Daoy (cell line): ENCODE measurements at places on chromosomes 4 and X.

- DNase-seq: no peak
These were observed 20.7 kb downstream of the HAND2 start for GRCh38 chr4:173509036-173510001.

DNA sequence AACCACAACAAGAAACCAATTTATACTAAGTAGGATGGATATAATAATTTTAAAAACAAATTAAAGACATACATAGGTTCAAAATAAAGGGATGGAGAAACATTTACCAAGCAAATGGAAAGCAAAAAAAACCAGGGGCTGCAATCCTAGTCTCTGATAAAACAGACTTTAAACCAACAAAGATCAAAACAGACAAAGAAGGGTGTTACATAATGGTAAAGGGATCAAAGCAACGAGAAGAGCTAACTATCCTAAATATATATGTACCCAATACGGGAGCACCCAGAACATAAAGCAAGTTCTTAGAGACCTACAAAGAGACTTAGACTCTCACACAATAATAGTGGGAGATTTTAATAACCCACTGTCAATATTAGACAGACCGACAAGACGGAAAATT, 66.6 kb downstream of the ATRX start:
- DNase-seq: no peak

GRCh38 chr4:113336556-113336955, 287.1 kb downstream of the ANK2 start:
- no peak for DNase-seq

- DNase-seq: no peak
These were observed at the start of gene SLC6A14 for GRCh38 chrX:116436358-116436816. Gene SLC6A14 (plus strand): TSS chrX:116436606. CDS start chrX:116436710, 104 bp downstream.

DNA sequence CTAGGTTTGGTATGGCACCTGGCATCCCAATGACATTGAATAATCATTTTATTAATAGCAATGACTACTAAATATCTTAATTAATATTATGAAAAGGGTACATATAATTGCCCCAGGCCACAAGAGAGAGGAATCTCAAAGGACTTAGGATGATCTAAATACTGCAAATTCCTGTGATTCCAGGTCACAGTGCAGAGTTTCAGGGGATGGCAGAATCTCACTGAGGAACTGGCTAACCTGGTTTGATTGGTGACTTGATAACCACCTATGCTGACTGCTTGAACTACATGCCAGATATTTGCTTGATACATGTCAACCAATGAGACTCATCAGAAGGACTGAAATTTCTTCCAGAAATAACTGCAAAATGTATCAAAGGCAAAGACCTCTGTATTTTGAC, 37.2 kb downstream of the BTC start:
- no peak for DNase-seq

DNA sequence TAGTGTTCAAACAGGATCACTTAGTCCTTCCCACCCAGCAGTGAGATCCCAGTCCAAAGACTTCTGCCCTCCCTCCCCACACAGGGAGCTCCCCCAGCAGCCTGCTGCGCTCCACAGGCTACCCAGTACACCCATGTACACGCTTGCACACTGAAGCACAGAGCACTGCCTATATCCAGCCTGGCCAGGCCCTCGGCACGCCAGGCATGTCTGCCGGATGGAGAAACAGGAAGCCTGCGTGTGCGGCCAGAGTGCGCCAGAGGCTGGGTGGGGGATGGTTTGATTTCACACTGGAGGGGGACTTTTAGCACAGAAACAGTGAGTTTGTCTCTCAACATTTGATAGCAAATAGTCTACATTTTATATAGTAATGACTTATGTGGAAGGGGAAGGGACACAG, 833.5 kb upstream of the IGFBP7 start:
- DNase-seq: peak; percentile 1

- no peak for DNase-seq
These were observed 2700.3 kb downstream of the ARAP2 start for GRCh38 chr4:33543941-33544450.

DNA sequence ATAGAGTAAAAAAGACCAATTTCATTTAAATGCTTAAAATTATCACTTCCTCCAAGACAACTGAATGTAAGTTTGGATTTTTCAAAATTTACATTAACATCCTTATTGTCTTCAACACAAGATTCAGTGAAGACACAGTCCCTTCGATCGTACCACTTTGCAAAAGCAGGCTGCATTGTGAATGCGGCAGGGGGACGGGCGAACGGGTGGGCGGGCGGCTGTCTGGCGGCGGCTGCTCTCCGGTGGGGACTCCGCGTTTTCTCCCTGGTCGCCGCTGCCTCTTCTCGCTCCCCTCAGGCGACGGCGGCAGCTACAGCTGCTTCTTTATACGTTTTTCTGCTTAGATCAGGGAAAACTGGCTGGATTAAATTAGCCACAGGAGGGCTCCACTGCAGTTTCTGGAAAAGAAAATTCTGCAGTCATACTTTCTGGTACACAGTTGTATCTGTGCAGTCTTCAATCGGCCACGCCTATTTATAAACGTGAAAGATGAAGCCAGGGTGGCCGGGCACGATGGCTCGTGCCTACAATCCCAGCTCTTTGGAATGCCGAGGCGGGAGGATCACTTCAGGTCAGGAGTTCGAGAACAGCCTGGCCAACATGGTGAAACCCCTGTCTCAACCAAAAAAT, 33.9 kb upstream of the HPF1 start:
- peak; percentile 47 for DNase-seq

GRCh38 chr4:36218121-36218520, 26.2 kb downstream of the ARAP2 start:
- DNase-seq: no peak

GRCh38 chrX:45771560-45772340, 571.1 kb upstream of the DIPK2B start:
- DNase-seq: peak; percentile 64

DNA sequence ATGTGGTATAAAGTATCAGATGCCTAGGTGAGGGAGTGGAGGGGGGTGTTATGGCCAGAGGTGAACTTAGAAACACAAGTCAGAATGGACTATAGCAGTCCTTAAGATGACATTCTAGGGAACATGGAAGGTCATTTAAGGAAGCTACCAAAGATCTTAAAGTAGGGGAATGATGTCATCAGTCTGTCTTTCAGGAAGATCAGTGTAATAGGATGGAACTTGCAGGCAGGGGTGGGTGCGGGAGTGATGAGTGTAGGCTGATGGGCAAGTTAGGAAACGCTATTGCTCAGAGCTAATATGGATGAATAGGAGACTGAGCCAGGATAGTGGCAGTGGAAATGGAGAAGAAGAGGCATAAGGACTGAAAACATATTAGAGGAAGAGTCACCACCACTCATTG, 27.5 kb upstream of the CWH43 start:
- no peak for DNase-seq

DNA sequence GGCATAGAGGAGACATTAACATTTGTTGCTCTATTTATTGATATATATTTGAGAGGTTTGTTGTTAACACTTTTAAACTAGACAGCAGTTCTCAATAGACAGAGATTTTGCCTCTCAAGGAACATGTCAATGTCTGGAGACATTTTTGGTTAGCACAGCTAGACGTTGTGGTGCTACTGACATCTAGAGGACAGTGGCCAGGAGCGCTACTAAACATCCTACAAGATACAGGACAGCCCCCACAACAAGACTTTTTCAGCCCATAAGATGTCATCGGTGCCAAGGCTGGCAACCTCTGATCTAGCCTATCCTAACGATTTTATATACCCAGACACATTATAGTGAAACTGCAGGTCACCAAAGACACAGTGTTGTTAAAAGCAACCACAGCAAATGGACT, 18.4 kb upstream of the CTSO start:
- DNase-seq: peak; percentile 22

DNA sequence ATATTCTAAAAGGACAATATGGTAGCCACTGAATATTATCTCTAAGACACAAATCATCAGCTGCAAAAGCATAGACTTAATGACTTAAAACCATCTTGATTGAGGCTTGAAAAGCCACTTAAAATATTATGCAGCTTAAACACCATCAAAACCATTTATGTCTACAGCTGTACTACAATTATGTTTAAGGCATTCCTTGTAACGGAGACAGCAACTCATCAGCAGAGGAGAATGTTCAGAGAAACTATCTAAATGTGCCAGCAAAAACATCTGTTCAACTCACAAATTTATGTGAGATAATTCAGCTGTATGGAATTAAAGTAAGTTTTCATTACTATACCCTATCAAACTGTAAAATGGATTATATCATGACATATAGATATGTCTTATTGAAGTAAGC, 147.9 kb upstream of the CTSO start:
- no peak for DNase-seq

- DNase-seq: no peak
These were observed 443.9 kb downstream of the KLHL4 start for GRCh38 chrX:87961471-87961870.

- DNase-seq: no peak
These were observed 66.1 kb downstream of the BMP3 start for GRCh38 chr4:81096566-81096965.

DNA sequence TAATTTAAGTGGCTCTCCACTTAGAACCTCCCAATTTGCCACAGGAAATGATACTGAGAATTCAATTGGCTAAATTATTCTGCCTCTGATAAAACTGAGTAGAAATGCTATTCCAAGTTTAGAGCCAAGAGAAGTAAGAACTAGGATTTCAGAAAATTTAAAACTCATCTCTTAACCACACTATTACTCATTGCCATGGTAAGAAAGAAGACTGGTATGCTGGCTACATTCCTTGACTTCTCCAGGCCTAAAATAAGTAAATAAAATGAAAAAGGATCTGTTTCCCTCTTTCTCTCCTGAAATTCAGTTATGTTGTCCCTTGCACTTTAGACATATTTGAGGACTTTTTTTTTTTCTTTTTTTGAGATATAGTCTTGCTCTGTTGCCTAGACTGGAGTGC, 23.3 kb downstream of the ZNF280C start:
- no peak for DNase-seq

GRCh38 chr4:76738086-76738931, 159.6 kb downstream of the SOWAHB start:
- DNase-seq: no peak

GRCh38 chr4:128818442-128818841, 8.9 kb downstream of the JADE1 start:
- no peak for DNase-seq

DNA sequence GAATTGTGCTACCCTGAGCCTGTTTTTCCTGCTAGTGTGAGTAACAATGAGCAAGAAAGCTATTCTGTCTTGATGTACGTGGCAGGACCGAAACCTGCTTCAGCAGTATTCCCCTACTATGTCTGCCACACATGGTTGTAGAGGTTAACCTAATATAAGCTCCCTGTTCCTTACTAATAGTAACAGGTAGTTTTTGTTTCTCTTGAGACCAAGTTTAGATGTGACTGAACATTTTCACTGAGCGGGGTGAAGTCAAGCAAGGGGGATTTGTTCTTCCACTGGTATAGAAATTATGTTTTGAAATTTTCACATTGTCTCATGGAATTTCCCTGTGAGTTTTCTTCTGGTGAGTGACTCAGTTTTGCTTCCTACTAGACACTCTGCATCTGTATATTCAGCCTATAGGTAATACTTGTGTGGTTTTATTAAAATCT, 37.3 kb downstream of the RRAGB start:
- DNase-seq: no peak

- DNase-seq: peak; percentile 7
These were observed 933 bp downstream of the CNKSR2 start for GRCh38 chrX:21374994-21375707.

DNA sequence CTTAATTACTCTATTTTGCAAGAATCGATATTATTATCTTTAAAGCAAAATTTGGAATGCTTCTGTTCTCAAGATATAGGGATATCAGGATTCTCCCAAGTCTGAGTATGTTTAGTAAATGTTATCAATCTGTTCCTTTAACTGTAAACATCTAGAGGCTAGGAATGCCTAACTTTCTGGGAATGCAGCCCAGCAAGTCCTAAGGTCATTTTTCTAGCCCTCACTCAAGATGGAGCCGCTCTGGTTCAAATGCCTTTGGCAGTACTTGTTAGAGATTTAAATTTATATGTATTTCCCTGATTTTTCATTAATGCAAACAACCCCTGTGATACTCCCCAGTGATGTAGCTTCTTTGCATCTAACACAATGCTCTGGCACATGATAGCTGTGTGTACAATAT, 623.8 kb upstream of the LCORL start:
- DNase-seq: no peak

- no peak for DNase-seq
These were observed 276.3 kb upstream of the TACR3 start for GRCh38 chr4:103996064-103996463.

DNA sequence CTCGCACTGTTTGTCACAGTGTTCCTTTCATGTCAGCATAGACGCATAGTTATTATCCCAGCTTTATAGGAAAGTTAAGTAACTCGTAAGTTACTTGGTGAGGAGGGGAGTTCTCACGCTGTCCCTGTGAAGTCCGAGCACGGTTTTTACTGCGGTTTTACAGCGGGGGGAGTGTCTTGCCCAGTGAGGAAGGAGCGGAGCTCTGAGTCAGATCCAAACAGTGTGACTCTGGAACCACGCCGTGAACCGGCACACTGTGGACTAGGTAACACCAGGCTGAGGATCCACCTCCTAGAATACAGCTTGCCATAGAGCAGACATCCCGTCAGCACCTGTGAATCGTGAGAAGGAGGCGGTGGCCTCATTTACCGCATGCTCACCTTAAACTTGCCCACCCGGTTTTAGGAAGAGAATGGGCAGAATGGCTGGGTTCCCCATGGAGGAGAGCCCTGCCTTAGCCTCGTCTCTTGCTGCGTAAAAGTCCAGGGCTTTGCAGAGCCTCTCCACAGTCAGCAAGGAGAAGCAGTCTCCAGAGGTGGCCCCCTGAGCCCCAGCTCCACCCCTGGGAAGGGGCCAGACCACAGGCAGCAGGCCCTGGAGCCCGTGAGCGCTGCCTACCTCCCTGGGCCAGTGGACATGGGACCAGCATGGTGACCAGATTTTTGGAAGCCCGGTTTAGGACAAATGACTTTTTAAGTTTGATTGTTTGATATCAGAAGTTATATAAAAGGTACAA, 40.2 kb upstream of the HGFAC start:
- DNase-seq: no peak

GRCh38 chrX:17703201-17703600, 34.1 kb upstream of the SCML1 start:
- DNase-seq: no peak

DNA sequence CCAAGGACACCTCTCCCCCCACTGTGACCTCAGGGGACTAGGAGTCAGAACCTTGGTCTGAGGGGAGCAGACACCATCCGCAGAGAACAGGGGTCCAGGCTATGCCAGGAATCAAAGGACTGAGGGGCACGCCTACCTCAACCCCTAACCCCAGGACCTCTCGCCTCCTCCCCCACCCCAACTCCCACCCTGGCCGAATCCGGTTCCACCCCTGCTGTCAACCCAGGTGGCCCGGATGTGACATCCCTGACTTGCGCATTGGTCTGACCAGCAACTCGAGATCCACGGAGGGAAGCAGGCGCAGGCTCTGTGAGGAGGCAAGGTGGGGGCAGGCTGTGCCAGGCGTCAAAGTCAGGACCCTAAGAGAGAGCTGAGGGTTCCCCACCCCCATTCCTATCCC, 468 bp upstream of the MAGEA4 start:
- no peak for DNase-seq

- no peak for DNase-seq
These were observed 16.2 kb upstream of the AFF1 start for GRCh38 chr4:86918539-86919072.

DNA sequence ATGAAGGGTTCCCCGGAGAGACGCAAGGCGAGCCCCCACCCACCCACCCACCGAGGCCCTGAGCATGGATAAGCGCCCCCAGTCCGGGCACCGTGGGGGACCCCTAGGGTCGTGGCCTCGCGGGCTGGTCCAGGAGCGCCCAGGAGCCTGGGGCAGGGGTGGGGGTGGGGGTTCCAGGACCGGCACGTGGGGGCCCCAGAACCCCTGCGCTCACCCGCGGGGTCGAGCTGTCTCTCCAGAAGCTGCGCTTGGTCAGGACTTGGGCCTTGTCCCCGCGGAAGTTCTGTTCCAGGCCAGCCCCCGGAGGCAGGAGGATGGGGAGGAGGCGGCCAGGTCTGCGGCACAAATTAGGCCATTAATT, 11.2 kb upstream of the SHOX start:
- no peak for DNase-seq
